ENCODE measurements at places on chromosomes 12 and 14.
A peak's percentile ranks its signal among the peaks of the same experiment; 100 is the strongest.

DNA sequence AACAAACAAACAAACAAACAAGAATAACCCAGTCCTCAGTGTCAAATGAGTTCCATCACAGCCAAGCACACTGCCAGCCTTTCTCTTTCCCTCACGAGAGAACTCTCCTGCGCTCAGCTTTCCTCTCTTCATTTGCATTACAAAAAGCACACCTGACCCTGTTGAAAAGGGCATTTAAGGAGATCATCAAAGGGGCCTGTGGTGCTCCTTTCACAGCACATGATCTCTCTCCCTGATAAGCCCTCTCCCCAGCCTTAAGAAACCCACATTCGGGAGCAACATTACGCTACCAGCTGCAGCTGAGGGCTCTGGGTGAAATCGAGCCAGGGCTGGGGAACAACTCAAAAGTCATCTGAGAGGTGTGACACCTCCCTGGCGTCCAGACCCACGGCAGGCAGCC, 165.6 kb upstream of the TMCC3 start:
- peak; percentile 96 for DNase-seq

GRCh38 chr12:124370851-124371250, 76.0 kb downstream of the RFLNA start:
- no peak for DNase-seq

- no peak for DNase-seq
These were observed 186.9 kb upstream of the FLRT2 start for GRCh38 chr14:85342858-85343607.

GRCh38 chr14:102580550-102581110, 11.8 kb upstream of the RCOR1 start:
- DNase-seq: no peak

- no peak for DNase-seq
These were observed 1.6 kb downstream of the GABARAPL1 start for GRCh38 chr12:10214136-10214894.

- no peak for DNase-seq
These were observed 301.6 kb downstream of the ATP23 start for GRCh38 chr12:58242796-58243630.

Data from iPS DF 19.7 (cell line).